Stimulated activated CD8-positive, alpha-beta memory T cell treated with anti-CD3 and anti-CD28 coated beads, Interleukin-7, amount 100 ng/mL, for 48 hours (primary cell): ENCODE measurements at places on chromosomes 11 and 22.
A peak's percentile ranks its signal among the peaks of the same experiment; 100 is the strongest.

- no peak for DNase-seq
These were observed 429.0 kb downstream of the SOX6 start for GRCh38 chr11:15927196-15927863.

GRCh38 chr22:35629406-35630216, 12.5 kb upstream of the MB start:
- DNase-seq = peak; percentile 53

- no peak for DNase-seq
These were observed 1.4 kb downstream of the CEP57 start for GRCh38 chr11:95791709-95792033.

GRCh38 chr11:118572981-118573550, 857 bp downstream of the ARCN1 start:
- no peak for DNase-seq

- no peak for DNase-seq
These were observed 60.7 kb downstream of the ELFN2 start for GRCh38 chr22:37366601-37367000.

DNA sequence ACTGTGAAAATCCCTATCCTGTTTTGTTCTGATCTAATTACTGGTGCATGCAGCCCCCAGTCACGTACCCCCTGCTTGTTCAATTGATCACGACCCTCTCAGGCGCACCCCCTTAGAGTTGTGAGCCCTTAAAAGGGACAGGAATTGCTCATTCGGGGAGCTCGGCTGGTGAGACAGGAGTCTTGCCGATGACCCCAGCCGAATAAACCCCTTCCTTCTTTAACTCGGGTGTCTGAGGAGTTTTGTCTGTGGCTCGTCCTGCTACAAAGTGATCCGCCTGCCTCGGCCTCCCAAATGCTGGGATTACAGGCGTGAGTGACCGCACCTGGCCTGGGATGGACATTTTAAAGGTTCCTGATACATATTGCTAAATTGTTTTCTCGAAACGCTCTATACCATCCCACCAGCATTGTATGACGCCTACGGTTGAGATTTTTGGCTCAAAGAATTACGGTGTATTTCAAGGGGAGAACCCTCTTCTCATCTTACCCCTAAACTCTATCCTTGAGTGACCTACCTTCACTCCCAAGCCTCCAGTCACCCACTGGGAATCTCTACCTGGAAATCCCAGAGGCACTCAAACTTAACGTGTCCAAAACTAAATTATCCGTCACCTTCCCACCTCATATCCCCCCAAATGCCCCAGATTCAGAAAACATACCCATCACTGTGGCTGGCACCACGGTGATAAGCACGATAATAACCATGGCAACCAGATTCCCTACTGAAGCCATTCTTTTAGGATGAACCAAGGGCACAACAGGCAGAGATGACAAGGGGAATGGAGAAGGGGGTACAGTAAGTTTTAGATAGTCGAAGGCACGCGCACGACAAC, 789 bp upstream of the POLA2 start:
- no peak for DNase-seq

- no peak for DNase-seq
These were observed 33.2 kb downstream of the CSF2RB start for GRCh38 chr22:36946421-36947158.

- DNase-seq = no peak
These were observed 1.5 kb downstream of the OR51B4 start for GRCh38 chr11:5300251-5300650.

- no peak for DNase-seq
These were observed 625 bp downstream of the EIF3D start for GRCh38 chr22:36528341-36528740.

DNA sequence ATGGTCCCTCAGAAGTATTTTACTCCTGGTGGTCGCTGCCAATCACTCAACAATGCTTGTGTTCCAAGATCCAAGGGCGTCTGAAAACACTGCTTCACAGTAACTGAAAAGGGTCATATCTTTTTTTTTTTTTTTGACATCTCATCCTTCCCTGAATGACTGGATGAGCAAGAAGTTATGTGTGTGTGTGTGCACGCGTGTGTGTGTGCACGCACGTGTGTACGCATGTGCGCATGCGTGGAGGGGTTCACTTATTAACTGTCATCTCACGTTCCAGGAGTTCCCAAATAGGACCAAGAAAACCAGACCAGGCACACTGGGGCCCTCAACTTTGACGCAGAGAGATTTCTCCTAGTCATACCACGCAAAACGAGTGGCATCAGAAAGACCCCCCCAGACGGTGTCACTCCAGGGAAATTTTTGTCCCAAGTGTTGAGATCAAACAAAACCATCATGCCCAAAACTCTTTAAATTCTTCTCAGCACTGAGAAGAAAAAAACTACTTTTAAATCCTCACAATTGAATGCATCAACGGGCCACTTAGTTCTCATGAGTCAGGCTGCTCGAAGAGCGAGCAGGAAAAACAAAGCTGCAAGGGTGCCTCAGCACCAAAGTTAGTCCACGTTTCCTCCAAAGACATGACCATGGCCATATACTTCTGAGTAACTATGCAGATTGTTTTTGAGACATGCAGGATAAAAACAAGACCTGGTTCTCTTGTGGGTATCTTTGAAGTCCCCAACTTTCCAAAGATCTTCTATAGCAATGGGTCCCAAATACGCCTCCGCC, 12.9 kb downstream of the MN1 start:
- DNase-seq = no peak

DNA sequence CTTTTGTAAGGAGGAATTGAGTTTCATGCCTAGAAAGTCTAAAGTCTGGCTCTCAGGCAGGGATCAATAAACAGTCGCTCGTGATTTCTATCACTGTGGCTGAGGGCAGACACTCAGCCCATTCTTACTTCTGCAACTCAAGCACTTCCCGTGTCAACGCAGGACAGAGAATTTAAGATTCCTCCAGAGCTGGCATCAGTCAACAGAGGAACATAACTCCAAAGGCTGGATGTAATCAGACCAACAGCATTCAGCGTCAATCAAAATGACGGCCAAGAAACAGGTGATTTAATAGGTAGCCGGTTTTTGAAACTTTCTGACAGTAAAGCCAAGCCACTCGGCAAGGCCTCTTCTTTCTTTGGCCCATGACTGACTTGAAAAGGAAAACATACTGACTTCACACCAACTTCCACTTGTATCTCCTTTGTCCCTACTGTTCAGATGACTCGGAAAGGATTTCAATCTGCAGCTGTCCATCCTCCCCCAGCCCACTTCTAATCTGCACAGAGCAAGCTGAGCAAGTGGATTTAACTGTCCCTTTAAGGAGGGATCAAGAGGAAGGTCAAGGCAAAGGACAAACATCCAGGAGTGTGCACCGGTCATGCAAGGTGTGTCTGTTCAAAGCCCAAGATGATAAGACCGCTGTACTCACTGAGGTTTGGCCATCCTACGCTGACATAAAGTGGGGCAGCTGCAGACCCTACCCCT, 9.5 kb downstream of the VPS37C start:
- DNase-seq = no peak

- no peak for DNase-seq
These were observed 19.6 kb downstream of the RNF121 start for GRCh38 chr11:71948314-71949027.

GRCh38 chr11:120139316-120140069, 1.6 kb upstream of the TRIM29 start:
- DNase-seq = no peak

GRCh38 chr11:30902929-30903328, 316.8 kb upstream of the MPPED2 start:
- DNase-seq = no peak

GRCh38 chr11:33376331-33377310, 119.4 kb downstream of the HIPK3 start:
- DNase-seq = no peak

GRCh38 chr11:118263695-118264568, at the start of gene MPZL2:
Gene MPZL2, minus strand, starts transcription at chr11:118264297. Its CDS starts 144 bp downstream, at chr11:118264153.
- no peak for DNase-seq

GRCh38 chr11:114167771-114168448, 108.4 kb downstream of the ZBTB16 start:
- DNase-seq = no peak

DNA sequence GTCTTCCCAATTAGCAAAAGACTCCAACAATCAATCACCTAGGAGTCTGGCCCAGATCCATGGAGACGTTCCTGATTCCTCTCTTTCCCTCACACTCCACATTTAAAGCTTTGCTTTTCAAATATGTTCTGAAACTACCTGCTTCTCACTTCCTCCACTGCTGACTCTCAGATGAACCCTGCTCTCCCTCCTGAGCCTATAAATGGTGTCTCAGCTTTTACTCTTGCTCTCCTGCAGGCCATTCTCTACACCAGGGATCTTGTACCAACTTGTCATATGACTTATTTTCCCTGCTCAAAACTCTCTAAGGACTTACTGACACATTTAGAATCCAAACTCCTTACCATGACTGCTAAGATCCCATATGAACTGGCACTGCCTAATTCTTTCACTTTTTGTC, 138.4 kb upstream of the DDI1 start:
- DNase-seq = no peak

DNA sequence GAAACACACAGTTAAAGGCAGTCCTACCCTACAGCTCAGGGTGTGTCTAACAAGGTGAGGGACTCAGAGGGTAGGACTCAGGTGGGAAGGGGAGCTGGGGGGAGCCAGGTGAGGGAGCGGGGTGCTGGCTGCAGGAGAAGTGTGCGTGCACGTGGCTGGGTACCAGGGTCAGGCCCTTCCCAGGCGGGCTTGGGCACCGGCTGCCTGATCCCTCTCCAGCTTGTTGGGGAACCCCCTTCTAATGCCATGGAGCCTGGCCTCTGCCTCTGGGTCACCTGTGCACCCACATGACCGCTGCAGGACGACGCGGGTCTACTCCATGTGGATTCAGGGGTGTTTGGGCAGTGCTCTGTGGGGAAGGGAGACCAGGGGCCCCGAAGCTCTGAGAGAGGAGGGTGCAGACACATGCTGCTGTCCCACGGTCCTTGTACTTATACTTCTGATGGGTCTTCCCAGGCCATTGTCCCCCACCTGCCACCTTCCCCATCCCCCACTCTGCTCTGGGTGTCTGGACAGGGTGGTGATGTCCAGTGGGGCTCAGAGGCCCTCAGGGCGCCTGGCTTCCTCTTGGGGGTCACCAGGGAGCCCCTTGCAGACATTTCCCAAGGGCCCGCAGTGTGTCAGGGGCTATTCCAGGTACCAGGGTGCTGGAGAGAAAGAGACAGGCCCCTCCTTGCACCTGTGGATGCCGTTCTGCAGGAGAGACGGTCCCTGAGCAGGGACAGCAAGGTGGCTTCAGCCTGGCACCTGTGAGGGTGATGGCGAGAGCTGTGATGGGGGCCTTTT, 10.4 kb upstream of the MRGPRD start:
- DNase-seq = no peak

DNA sequence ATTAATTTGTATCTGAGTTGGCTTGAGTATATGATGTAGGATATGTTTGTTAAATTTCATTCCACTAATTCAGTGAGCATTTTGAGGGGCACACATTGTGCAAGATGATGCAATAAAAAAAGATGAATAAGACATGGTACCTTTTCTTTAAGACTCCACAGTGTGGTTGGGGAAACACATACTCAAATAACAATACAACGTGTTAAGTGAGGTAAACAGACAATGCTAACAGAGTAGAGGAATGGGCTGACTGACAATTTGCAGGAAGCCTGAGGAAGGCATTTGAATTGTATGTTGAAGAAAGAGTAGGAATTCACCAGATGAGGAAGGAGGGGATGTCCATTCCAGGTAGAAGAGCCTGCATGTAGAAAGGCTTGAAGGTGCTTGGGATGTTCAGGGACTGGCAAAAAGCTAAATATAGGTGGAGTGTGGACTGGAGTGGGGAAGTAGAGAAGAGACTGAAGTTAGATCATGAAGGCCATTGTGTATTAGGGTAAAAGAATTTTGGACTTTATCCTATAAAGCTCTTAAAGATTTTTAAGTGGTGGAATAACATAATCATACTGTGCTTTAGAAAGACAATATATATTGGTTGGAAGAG, 6.8 kb downstream of the RNF169 start:
- no peak for DNase-seq

- no peak for DNase-seq
These were observed 6.3 kb downstream of the LDHAL6A start for GRCh38 chr11:18461909-18462308.

- DNase-seq = no peak
These were observed 3.8 kb upstream of the TBRG1 start for GRCh38 chr11:124618863-124619262.

DNA sequence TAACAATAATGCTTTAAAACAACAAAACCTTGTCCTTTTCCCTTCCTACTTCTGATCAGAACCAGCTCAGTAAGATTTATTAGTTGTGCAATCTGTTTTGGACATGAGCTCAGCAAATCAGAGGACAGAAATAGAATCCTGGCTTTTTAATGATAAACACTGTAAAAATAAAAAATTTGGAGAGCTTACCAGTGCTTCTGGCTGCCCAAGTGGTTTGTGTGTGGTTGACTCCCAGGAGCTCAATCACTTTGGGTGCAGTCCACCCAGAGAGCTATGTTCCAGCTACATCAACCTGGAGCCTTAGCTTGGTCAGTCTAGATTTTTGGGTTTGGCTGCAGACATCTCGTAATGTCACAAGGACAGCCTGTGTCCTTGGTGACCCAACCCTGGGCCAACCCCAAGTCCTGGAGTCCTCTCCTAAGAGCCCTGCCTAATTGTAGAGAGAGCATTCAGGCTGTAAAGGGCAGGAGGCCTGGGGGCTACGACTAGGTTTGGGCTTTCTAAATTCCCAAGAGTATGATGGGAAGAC, 28.5 kb downstream of the CD44 start:
- no peak for DNase-seq

DNA sequence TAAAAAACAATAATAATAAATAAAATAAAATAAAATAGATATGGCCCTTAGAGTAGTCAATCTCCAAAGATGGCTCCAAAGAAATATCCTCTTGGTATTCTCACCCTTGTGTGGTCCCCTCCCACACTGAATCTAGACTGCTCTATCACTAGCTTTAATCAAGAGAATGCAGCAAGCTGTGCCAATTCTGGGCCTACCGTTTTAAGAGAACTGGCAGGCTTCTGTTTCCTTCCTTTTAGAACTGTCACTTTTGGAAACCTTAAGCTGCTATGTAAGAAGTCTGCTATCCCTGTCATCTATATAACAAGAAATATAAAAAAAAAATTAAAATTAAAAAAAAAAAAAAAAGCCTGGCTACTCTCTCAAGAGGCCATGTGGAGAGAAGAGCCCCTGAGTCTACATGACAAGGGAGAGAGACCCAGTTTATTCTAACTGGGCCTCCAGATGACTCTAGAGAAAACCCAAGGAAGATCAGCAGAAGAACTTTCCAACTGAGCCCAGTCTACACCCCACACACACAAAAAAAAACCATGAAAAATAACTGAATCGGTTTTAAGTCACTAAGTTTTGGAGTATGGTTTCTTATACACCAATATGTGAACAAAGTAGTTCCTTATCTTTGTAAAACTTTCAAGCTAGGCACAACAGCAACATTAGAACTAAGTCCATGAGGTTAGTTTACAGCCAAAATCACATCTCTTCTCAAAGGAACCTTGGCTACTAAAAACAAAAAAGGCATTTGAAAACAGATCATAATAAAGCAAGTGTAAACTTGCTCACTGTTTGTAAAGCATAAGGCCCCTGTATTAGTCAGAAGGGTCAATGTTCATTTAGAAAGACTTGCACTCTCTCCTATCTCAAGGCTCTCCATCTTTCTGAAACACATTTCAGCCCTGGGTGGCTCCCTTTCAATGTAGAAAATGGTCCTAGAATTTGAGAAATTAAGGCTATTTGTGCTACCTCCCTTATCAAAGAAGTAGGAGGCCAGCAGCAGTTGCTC, 67.3 kb downstream of the AMBRA1 start:
- no peak for DNase-seq
